ENCODE measurements at places on chromosomes 7 and 10.

GRCh38 chr7:105690325-105690945, 109.1 kb upstream of the EFCAB10 start:
- peak; percentile 21 for DNase-seq

- DNase-seq = no peak
Observed at GRCh38 chr7:22676385-22676784, 50.6 kb upstream of the IL6 start.

- DNase-seq = no peak
Observed at GRCh38 chr7:37104822-37105518, 343.7 kb downstream of the ELMO1 start.

- no peak for DNase-seq
Observed at GRCh38 chr10:132058111-132058745, 7.5 kb upstream of the JAKMIP3 start.

DNA sequence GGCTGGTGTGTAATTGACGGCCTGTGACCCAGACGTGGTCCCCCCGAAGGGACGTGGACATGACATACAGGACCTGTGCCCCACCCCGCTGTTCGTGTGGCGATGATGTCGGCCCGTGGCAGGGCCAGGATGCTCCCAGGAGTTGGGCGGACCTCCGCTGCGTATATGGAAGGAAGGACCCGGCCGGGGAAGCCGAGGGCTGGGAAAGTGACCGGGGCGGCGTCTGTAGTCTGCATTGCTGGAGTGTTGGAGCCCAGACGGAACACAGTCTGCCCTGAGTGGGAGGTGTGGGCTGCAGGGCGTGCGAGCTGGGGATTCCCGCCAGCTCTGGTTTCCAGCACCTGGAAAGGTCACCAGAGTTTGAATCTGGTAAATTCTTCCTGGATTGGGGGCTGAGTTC, 45.0 kb upstream of the FOXL3 start:
- no peak for DNase-seq

DNA sequence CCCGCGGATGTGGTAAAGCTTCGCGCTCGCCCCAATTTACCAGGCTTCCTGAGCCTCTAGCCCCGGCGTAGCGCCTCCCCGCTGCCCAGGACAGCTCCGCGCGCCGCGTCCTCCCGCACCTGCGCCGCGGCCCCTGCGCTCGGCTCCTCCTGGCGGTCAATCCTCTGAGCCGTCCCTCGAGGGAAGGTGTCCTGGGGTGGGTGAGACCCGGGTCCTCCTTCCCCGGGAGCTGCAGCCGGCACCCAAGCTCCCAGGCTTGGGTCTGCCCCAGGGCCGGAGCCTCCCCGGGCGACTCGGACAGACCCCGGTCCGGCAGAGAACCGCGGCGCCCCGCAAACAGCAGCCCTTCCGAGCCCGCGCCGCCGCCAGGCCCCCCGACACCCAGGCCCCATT, 512 bp downstream of the OSBPL3 start:
- peak; percentile 80 for DNase-seq

- no peak for DNase-seq
Observed at GRCh38 chr10:29878492-29878891, 180.9 kb downstream of the JCAD start.

DNA sequence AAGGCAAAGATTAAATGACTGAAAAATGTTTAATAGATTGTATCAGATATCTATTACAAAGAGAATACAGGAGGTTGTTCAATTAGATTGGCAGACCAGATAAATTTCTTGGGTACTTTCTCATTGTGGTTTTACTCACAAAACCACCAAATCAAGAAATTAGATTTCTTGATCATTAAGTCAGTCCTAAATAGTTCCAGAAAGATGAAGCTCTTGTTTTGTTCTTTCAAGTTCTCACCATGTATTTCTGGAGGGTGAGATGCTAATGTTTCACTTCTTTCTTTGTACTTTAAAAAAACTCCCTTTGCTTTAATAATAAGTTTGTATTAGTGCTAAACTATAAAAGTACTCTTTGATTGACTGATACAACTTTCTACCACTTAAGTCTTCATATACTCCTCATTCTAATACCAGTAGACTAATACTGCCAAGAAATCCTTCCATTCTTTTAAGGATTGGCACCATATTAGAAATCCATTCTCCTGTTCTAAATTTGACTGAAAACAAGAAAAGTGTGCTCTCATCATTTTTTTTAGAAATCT, 69.4 kb downstream of the RNF133 start:
- no peak for DNase-seq

DNA sequence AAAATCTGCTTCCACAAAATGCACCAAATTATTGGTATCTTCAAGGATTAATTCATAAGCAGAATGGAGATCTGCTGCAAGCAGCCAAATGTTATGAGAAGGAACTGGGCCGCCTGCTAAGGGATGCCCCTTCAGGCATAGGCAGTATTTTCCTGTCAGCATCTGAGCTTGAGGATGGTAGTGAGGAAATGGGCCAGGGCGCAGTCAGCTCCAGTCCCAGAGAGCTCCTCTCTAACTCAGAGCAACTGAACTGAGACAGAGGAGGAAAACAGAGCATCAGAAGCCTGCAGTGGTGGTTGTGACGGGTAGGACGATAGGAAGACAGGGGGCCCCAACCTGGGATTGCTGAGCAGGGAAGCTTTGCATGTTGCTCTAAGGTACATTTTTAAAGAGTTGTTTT, 12.1 kb downstream of the IFIT3 start:
- no peak for DNase-seq

DNA sequence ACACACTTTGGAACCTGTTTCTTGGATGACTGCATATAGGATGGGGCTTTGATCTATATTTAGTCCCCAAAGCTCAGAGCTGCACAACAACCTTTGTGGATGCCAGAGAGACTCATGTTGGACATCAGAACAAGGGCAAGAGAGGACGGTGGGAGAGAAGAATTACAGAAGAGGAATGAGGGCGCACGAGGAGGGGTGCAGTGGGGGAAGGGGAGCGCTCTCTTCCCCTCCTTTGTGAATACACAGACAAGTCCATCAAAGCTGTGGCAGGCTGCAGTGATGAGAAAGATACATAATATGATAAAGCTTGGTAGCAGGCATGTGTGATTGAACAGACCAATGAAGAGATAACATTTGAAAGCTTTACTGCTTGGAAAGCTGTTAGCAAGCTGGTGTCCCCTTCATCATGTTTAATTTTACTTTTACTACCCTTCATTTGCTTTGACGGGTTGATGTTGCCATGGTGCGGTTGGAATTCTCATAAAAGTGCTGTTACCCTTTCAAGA, 857.8 kb downstream of the KCNMA1 start:
- no peak for DNase-seq

DNA sequence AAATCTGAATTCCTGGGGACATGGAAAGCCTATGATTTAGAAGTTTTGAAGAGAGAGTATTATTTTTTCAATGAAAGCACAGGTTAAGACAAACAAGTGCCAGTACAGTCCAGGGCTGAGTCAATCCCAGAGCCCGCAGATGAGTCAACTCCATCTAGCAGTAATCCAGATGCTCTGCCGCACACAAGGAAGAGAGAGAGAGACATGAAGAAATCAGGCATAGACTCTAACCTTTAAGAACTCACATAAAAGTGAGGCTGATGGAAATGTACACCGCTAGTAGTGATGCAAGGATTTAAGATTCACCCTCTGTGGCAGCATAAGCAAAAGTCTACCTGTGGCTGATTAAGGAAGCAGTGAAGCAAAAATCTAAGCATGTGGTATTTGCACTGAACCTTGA, 651.5 kb downstream of the TNS3 start:
- peak; percentile 68 for DNase-seq

DNA sequence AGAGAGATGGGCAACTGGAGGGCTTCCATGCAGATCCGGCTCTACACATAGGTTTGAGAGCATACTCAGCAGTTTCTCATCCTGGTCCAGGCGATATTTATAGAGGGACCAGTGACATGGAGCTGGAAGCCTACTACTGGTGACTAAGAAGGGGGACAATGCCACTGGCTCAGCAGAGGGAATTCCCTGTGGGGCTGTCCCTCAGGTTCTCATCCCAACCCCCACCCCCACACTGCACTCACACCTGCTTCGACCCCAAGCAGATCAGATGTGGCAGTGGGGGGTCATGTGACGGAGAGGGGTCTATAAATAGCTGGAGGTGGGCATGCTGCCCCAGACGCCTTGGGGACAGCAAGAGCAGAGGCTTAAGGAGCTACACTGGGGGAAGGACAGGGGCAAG, at the start of gene CLCN1:
CLCN1 (plus strand) TSS at position 336 of the 400 bp plus-strand sequence. CDS start 102 bp downstream, outside the sequence.
- DNase-seq = no peak

DNA sequence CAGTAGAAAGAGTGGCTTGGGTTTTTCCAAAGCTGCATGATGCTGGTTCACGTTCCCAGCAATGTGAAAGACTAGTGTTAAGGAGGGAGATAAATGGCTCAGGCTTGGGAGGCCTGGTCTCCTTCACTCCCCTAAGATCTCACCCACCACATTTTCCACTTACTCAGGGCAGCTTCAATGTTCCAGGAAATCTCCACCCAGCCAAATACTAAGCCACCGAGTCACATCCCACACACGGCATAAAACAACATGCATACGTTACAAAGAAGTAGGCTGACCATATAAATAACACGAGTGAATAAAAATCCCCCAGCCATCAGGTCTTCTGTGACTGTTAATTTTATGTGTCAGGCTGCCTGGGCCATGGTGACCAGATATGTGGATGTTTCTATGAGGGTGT, 303.5 kb downstream of the SFMBT2 start:
- DNase-seq = no peak

- no peak for DNase-seq
Observed at GRCh38 chr7:36719083-36719632, 5.1 kb downstream of the AOAH start.

DNA sequence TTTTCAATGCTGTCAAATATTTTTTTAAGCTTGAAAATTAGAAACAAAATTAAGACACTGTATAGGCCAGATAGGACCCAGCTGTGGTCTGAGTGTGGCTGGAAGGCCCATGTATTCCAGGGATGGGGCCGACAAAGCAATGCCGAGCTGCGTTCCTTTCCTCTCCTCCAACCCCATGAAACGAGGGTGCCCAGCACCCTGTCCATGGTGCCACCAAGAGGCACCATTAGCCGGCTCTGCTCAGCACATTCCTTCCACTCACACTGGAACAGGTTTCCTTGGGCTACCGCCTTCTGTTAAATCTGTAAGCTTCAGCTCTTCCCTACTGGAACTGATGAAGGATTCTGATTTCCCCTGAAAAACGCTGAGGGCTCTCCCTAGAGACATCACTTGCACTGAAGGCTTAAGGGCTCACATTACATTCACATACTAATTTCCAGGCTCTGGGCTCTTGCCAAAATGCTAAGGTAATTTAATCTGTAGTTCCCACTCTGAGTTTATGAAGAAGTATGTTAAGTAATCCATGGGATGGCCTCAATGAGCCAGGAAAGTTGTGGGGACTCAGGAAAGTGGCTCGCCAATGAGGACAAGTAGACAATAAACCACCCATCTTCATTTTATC, 73.7 kb upstream of the CAMK2B start:
- DNase-seq = peak; percentile 41

GRCh38 chr7:140230516-140230860, 53.7 kb upstream of the KDM7A start:
- DNase-seq = no peak

DNA sequence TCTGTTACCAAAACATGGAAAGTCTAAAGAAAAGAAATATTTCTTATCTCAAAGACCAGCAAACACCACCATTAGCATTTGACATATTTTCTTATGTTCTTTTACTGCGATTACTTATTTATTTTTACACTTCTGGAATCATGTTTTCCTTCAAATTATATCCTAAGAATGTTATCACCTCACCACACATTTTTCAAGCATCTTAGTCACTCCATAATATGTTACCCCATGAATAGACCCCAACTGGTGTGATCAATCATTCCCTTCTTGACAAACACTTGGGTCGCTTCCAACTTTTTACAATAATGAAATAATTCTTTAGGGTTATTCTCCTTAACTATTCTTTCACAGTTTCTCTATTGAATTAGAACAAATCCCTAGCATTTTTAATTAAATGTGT, 67.4 kb downstream of the AMPH start:
- DNase-seq = no peak

DNA sequence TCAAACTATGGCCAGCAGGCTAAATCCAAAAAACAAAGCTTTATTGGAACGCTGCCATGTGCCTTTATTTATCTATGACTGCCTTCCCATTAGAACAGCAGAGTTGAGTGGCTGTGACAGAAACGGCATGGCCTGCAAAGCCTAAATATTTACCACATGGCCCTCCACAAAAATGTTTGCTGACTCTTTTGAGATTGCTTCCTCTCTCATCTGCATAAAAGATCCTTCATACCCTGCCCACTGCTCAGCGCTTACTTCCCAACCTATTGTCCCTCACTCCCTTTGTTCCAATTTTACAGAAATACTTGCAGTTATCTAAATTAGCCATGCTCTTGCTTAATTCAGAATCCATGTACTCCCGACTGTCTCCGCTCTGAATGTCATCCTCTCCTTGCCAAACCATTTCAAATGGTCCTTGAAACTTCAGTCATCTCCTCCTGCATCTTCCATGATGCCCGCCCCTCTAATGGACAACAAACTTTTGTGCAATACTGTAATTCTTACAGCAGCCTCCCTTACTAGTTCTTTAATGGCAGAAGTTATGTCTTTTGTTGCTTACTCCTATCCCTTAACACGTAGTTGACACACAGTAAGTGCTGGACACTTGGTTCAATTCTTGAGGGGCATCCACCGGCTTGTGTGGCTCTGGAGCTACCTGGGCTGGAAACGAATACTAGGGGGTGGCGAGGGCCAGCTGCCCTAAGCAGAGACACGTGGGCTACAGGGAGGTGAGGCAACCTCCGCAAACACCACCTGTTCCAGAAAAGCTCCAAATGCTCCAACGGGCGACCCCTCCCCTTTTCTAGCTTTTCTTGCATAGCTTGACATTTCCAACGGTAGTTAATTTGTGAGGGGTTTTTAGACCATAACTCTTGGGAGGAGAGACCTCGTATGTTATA, 832 bp downstream of the XRCC2 start:
- DNase-seq = peak; percentile 13

DNA sequence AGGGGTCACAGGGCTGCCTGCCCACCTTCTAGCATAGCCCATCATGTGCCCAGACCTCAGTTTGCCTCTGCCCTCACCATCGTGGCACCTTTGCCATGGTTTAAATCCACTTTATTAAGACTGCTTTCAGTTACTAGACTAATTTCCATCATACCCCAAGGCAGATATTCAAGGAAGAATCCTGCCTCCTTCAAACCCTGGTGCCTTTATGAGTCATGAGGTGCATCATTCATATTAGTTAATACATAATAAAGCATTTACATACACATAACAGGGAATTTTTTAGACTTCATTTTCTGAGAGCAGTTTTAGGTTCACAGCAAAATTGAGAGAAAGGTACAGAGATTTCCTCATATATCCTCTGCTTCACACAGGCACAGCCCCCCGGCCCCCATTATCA, 62.8 kb downstream of the CXCL12 start:
- no peak for DNase-seq

DNA sequence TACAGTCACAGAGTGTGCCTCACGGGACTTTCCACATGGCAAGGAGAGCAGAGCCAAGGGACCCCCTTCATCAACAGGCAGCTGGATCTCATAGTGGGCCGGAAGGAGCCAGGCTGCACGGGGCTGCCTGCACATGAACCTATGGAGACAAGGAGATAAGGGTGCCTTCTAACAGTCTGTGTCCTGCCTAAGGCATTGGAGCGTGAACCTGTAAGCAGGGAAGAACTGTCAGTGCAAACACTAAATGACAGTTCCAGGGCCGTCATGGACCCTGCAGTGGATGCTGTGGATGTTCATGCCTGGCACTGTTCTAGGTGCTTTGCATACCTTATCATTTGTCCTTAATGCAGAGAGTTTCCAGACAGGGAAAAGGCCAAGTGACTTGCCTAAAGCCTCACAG, 85.9 kb downstream of the WIPF3 start:
- no peak for DNase-seq

GRCh38 chr7:1022356-1022755, 22.0 kb upstream of the GPR146 start:
- no peak for DNase-seq

All from dermis blood vessel endothelial cell (primary cell).